ENCODE measurements at places on chromosomes 5 and 9.

DNA sequence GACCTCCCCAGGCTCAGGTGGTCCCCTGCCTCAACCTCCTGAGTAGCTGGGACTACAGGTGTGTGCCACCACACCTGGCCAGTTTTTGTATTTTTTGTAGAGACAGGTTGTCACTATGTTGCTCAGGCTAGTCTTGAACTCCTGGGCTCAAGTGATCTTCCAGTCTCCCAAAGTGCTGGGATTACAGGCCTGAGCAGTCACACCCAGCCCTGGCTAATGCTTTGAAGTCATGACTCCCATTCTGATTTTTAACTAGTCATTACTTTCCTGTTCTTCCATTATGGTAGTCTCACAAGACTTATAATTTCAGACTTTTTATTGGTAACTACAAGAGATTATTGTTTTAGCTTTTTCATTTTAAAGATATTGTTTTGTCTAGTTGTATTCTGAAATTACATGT lies 26.3 kb downstream of the UBAP1 start:
- DNase-seq, result no peak

DNA sequence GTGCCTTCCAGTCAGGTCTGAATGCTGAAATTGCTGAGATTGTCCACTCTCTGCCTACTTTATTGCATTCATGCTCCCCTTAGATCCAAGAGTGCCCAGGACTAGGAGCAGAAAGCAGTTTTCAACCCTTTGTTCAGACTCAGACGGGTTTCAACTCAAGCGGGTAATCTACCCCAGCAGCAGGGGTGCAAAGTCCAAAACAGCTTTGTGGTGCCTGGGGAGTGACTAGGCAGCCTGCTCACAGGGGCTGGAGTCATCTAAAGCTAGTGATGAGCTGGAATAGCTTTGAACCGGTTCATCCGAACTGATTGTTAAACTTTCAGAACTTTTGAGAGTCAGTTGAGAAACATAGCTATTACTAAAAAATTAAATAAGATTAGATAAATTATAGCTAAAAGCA lies 71.0 kb upstream of the IQGAP2 start:
- DNase-seq, result no peak

- no peak for DNase-seq
Observed at GRCh38 chr9:27847818-27848217, 274.5 kb upstream of the C9orf72 start.

DNA sequence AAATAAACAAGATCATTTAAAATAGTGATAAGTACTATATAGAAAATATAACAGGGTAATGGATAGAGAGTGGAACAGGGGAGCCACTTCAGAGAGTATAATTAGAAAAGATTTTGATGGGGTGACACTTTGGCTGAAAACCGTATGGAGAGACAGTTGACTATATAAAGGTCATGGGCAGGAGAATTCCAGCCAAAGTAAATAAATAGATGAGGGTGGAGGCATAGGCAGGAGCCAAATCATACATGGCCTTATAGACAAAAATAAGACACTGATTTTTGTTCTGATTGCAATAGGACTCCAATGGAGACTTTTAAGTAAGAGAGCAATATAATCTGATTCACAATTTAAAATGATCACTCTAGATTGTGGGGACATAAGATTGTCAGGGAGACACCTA lies 37.5 kb upstream of the NUDT12 start:
- no peak for DNase-seq

GRCh38 chr9:131419716-131420115 lies 25.8 kb downstream of the PRRC2B start:
- DNase-seq, result no peak

GRCh38 chr9:88835038-88835466 lies 156.2 kb upstream of the S1PR3 start:
- no peak for DNase-seq

DNA sequence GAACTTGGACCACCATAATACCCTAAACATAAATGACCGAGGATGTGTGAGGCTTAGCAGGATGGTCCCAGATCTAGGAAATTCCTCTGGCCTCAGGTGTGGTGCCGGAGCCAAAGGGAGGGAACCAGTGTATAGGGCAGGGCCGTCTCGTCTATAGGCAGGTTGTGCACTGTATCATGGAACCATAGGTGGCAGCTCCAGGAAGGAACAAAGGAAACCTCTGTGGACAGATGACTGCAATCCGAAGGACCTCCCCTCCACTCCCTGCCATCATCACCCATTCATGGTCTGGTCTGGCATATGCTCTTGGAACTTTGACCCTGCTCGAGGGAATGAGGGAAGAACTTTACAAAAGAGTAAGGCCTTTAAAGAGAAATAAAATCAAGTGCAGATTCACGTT lies 2.9 kb upstream of the MACIR start:
- no peak for DNase-seq

DNA sequence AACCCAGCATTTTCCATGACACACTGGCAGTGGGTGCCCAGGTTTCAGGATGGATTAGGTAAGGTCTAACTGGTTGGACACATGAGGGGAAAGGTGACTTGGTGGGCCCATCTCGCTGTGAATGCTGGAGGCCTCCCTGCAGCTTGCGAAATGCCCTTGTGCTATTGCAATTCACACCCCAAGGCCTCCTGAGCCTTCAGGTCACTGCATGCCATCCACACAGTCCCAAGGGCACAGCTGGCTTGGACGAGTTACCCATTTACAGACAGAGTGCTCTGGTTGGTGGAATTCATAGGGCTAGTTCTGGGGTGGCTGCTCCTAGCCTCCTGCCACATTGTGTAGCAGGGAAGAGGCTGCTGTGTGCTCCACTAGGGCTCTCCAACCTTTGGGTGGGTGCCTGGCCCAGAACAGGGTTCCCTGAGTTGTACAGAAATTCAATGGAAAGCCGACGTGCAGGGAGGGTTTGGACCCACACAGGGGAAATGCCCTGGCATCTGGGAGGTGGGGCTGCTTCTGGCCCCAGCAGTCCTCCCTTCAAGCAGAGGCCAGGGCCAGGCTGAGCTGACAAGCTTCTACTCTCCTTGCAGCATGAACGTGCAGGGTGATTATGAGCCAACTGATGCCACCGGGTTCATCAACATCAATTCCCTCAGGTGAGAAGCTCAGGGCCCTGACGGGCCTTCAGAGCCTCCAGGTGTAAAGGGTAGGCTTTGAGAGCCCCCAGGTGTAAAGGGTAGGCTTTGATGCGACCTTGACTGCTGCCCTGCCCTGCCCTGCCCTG lies 54.3 kb downstream of the ASS1 start:
- DNase-seq, result no peak

GRCh38 chr5:11797132-11797531 lies 107.1 kb downstream of the CTNND2 start:
- no peak for DNase-seq

DNA sequence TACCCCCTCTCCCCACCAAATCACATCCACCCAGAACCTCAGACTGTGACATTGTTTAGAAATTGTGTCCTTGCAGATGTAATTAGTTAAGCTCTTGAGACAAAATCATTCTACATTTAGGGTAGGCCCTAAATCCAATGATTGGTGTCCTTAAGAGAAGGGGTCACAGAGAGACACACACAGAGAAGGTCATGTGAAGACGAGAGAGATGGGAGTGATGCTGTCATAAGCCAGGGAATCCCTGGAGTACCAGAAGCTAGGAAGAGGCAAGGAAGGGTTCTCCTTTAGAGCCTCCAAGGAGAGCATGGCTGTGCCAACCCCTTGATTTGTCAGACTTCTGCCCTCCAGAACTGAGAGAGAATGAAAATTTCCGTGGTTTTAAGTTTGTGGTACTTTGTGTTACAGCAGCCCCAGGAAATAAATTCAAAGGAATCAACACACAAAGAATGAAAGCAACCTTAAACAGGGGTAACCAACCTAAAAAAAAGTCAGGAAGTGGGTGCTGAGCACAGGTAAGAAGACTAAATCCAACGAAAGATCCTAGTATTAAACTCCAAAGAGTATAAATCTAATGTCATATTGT lies 33.6 kb downstream of the TIMD4 start:
- no peak for DNase-seq

GRCh38 chr5:113058269-113058668 lies 81.7 kb downstream of the DCP2 start:
- no peak for DNase-seq

- DNase-seq, result no peak
Observed at GRCh38 chr5:71454913-71455312, 538 bp upstream of the BDP1 start.

DNA sequence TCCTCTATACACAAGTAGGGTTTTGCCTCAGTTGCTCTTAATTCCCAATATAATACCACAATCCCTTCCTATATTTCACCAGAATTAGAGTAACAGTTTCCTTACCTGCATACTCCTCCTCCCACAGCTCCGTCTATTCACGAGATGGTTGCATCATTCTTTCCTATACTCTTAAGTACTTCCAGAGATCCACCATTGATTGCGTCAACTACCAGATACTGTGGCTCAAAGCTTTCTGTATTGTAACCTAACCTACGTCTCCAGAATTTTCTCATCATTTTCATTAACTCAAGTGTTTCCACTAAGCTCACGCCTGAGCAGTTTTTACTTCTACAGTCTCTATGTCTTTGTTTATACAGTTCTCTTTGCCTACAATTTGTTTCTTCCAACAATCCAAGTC lies 31.2 kb upstream of the MINAR2 start:
- DNase-seq, result no peak

DNA sequence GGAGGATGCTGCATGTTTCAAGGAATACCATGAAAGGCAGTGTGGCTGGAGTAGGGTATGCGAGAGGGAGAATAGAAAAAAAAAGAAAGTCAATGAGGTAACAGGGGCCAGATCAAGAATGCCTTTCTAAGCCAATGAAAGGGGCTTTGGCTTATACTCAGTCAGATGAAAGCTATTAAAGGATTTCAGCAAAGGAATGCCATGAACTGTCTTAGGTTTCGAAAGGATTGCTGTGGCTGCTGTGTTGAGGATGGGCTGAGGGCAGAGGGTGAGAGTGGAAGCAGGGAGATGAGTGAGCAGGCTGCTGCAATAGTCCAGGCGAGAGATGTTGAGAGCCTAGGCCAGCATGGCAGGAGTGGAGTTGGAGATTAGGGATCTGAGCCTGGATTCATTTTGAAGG lies 135.4 kb upstream of the CKMT2 start:
- DNase-seq, result no peak

DNA sequence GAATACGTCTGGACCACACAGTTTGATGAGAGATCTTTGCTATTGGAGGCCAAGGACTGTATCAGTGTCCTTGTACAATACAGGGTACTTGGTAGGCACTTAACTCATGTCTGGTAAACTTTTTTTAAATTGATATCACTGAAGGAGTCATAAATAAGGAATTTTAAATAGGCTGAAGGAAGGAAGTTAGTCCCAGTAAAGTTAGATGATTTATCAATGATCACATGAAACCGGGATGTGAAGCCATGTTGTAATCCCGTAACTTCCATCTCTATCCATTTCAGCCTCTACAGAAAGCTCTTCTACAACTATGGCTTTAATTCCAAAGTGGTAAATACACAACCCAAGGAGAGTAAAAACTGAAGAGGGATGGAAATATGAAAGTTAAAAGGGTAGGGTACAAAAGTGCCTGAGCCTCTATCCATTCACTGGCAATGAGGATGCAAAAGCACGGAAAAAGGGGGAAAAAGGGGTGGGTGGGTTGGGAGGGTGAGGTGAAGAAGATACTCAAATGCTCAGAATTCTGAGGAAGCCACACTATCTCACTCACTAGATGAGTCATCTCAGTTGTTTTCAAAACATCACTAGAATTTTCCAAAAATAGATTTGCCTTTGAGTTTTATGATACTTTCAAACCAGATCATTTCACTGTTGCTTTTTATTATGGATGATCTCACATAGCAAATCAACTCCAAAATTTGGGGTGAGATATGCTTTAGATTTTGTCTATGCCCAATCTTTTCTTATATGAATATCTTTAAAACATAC lies 1053.5 kb downstream of the NR2F1-AS1 start:
- DNase-seq, result no peak

DNA sequence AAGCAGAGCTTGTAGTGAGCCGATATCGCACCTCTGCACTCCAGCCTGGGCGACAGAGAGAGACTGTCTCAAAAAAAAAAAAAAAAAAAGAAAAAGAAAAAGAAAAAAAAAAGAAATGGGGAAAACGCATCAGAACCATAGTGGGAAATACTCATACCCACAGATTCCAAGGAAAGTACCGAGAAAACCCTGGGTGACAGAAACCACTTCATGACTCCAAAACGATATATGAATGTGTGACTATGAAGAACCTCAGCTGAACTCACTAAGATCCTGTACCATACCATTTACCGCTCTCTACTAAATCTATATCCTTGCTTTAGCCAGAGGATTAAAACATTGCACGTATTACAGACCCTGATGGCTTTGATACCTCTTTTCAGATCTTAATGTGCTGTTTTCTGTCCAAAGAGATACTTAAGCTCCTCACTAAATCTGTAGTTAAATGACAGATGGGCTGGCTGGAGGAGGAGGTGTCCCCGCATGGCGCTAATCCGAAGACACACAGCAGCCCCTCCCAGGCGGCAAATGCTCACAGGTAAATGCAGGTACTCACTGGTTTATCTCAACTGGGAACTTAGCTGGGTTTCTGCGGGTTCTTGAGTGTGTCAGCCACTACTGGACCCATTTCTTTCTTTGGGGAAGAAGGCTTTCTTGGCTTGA lies 2.8 kb downstream of the LPCAT1 start:
- DNase-seq, result no peak

- no peak for DNase-seq
Observed at GRCh38 chr9:84822589-84823233, 153.2 kb downstream of the NTRK2 start.

DNA sequence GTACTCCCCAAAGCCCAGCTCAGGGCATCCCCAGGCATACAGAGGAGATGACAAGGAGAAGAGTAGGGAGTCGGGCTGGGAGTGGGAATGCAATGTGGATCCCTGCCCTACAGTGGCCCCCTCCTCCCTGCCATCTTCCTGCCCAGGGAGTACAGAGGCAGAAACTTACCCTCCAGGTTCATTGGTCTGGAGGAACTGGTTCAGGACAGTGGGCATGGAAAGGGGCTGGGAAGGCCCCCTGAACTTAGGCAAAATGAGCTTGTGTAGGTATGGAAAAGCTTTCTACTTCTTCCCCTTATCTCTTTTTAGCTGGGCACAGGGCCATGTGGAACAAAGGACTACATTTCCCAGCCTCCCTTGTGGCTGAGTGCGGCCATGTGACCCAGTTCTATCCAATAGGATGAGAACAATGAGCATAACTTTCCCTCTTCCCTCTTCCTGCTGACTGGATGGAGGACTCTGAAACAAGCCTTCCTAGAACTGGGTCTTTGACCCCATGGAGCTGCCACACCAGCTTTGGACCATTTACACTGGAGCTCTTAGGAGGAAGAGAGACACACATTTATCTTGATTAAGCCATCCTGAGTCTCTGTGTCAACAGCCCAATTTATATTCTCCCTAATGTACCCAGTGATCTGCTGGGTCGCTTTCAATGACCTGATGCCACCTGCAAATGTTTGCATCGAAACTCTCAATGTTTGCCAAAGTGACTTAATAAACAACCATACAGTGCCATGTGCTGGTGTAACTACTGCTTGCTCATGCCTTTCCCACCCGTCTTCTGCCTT lies 25.0 kb upstream of the HMCN2 start:
- peak; percentile 86 for DNase-seq

All from SK-N-DZ (cell line).